ENCODE measurements at places on chromosomes 3 and 15.

- DNase-seq: no peak
These were observed 8.4 kb upstream of the CCDC54 start for GRCh38 chr3:107368654-107369398.

DNA sequence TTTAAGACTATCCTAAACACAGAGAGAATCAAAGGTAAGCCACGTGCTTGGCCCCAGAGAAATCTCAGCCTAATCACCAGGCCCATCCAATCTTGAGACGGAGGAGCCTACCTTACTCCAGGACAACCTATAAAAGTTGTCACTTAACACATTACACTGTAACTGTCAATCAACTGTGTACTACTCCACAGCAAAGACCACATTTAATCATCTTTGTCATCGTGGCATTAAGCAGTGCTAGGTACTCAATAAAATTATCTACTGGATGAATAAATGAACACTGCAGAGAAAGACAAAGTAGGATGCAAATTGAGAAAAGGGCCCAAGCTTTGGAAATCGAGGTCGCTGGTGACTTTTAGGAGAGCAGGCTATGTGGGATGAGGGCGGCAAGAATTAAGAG is 466.7 kb downstream of the SHQ1 start:
- DNase-seq: no peak

DNA sequence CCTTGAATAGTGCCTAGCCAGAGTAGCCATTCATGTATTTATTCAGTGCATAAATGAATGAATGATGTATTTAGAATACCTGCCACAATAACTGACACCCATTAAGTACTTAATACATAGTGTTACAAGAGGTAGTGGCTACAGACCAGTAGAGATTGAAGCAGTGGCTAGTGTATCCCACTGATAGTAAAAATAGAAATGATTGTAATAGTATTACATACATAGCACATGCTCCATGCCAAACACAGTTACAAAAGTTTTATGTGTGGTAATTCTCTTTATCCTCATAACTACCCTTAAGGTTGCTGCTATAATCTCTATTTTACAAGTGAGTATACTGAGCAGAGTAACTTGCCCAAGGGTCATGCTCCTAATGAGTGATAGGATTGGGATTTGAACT is 30.3 kb upstream of the SCAANT1 start:
- no peak for DNase-seq

DNA sequence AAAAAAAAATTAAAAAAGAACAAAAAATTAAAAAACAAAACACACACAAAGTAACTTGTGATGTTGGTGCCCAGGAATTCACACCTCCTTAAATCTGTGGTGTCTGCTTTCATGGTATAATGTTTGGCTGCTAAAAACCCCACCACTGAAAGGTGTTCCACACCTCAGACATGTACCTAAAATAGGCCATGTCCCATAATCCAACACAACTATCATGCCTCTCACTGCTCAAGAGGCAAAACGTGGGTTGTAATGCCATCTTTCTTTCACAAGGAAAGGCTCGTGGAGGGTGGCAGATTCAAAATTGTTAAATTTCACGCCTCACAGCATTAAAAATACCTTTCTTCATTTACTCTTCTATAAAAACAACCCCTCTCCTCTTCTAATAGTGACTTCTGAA is 29.5 kb downstream of the MKRN2 start:
- DNase-seq: no peak

GRCh38 chr3:182124187-182124586 is 412.5 kb downstream of the SOX2 start:
- DNase-seq: no peak

Data from stimulated activated CD8-positive, alpha-beta memory T cell treated with anti-CD3 and anti-CD28 coated beads, Interleukin-4, amount 100 ng/mL, for 1 hour (primary cell).